T-helper 1 cell treated with Interleukin-12 subunit alpha and Interleukin-12 subunit beta and Interleukin-4 antibody, amounts not matched to agents 30 ng/mL and 1 ng/mL, for 36 hours (primary cell): ENCODE measurements at places on chromosomes 1 and 21. TPM values are rescaled to one million over a fixed set of nuclear protein-coding genes. Genes with fewer than 3 reads are reported as not detected.

The NCAM2 gene
- total RNA-seq: not detected in 2 replicates

The CHI3L1 gene
- total RNA-seq: not detected in 2 replicates

The SPRR5 gene
- total RNA-seq: not detected in 2 replicates

The RPE65 gene
- not detected in 2 replicates for total RNA-seq

The LCE2A gene
- not detected in 2 replicates for total RNA-seq

The CRABP2 gene
- 1.7 and 1.8 TPM in 2 replicates for total RNA-seq

The C1orf94 gene
- not detected in 2 replicates for total RNA-seq

The CEP170 gene
- 42.7 and 43.2 TPM in 2 replicates for total RNA-seq

The RWDD3 gene
- 16.2 and 16.3 TPM in 2 replicates for total RNA-seq

The MEGF6 gene
- 8.3 and 9.6 TPM in 2 replicates for total RNA-seq

The OR2L5 gene
- not detected in 2 replicates for total RNA-seq

The OR2T35 gene
- not detected in 2 replicates for total RNA-seq

The SPRR2B gene
- total RNA-seq: not detected in 2 replicates

The TPR gene
- total RNA-seq: 244 and 250 TPM in 2 replicates

The HPDL gene
- 4.5 and 5.1 TPM in 2 replicates for total RNA-seq

The PRKACB gene
- 54.5 and 61.6 TPM in 2 replicates for total RNA-seq

The TENT5C gene
- 14.5 and 14.7 TPM in 2 replicates for total RNA-seq

The GCSAML gene
- not detected in 2 replicates for total RNA-seq

The CD101 gene
- 1.9 and 2.3 TPM in 2 replicates for total RNA-seq

The FCMR gene
- total RNA-seq: 65.7 and 70.9 TPM in 2 replicates

The DNAJC28 gene
- total RNA-seq: 0.15 and 0.17 TPM in 2 replicates

The ATAD3B gene
- 48.7 and 50.9 TPM in 2 replicates for total RNA-seq

The OR14A2 gene
- not detected in 2 replicates for total RNA-seq

The CLEC20A gene
- total RNA-seq: not detected in 2 replicates

The PDC gene
- total RNA-seq: not detected in 2 replicates

The FMOD gene
- 0.15 and 0.39 TPM in 2 replicates for total RNA-seq

The CNR2 gene
- total RNA-seq: 0.05 and 0.07 TPM in 2 replicates

The CFHR2 gene
- total RNA-seq: not detected in 2 replicates

The MYOC gene
- not detected in 2 replicates for total RNA-seq

The REG4 gene
- total RNA-seq: 0.61 and 1.0 TPM in 2 replicates
